ENCODE measurements at places on chromosomes 1 and 21. TPM values are rescaled to one million over a fixed set of nuclear protein-coding genes. Genes with fewer than 3 reads are reported as not detected.

The RGS1 gene
- 0.43 TPM for total RNA-seq

The WNT3A gene
- not detected for total RNA-seq

The CFAP45 gene
- 0.65 TPM for total RNA-seq

The TAS1R3 gene
- total RNA-seq, result under 0.01 TPM

The KLHDC7A gene
- total RNA-seq, result not detected

The LCE3D gene
- not detected for total RNA-seq

The SPATA6 gene
- total RNA-seq, result 15.1 TPM

The FABP3 gene
- 32.3 TPM for total RNA-seq
